Stimulated activated naive CD8-positive, alpha-beta T cell treated with anti-CD3 and anti-CD28 coated beads, Interleukin-15, Interleukin-2, amounts not matched to agents 100 U/mL and 50 U/mL, for 24 hours (primary cell): ENCODE measurements at places on chromosomes 16 and 17.

DNA sequence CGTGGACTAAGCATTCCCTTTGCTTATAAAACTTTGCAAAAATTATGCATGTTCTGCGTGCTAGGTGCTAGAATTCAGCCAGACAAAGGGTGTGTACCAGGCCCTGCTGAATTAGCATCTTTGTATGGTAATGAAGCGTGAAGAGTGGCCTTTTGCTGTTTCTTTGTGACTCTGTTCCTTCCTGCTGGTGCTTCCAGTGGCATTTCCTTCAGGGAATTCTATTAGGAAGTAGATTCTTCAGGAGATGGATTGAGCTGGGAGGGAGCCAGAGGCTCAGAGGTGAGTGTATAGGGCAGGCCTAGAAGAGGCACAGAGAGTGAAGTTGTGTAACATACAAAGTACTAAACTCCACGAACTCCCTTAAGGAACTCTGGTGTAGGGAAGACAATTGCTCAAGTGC, 73.9 kb upstream of the ASIC2 start:
- DNase-seq, result no peak

DNA sequence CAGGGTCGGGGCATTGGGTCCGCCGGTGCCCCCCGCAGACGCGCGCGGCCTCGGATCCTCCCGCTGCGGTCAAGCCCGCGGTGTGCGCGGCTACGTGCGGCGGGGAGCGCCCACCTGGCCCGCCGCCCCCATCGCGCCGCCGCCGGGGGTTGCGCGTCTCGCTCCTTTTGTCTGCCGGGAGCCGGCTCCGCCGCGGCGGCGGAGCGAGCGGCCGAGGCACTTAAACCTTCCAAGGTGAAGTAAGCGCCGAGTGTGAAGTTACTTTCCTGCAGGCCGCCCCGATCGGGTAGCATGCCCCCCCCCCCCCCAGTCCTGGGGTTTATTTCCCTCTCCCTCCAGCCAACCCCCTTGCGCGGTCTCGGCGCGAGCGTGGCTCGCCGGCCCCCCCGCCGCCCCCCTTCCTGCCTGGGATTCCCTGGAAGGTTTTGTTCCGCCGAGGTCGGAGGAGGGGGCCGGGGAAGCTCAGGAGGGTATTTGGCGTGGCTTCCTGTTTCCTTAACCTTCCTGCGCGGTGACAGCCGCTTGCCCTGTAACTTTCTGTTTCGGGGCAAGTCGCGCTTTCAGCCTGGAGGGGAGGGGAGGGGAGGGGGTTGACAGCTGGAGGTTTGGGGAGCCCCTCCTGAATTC, 56.6 kb upstream of the GSE1 start:
- DNase-seq, result peak; percentile 72

- DNase-seq, result no peak
Measured at GRCh38 chr17:29113334-29113733, 66.9 kb downstream of the MYO18A start.

DNA sequence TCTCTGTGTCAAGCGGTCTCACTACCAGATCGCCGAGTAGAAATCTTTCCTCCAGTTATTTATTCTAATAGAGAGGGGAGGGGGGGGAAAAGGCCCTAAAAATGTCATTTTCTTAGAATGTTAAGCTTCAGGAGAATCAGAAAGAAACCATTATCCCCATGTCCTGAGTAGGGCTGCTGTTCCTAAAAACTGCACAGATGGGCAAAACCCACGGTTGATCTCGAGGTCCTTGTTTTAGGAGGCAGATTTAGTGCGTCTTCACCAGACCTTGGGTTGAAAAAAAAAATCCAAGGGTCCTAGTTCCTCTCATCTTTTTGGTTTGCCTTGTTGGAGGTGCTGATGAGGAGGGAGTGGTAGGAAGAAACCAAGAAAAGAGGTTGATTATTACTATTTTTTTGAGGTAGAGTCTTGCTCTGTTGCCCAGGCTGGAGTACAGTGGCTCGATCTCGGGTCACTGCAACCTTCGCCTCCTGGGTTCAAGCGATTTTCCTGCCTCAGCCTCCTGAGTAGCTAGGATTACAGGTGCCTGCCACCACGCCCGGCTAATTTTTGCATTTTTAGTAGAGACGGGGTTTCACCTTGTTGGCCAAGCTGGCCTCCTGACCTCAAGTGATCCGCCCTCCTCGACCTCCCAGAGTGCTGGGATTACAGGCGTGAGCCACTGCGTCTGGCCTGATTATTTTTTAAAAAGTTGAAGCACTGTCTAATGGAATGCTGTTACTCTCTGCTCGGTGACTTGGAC, 1.4 kb downstream of the CBFB start:
- DNase-seq, result no peak

DNA sequence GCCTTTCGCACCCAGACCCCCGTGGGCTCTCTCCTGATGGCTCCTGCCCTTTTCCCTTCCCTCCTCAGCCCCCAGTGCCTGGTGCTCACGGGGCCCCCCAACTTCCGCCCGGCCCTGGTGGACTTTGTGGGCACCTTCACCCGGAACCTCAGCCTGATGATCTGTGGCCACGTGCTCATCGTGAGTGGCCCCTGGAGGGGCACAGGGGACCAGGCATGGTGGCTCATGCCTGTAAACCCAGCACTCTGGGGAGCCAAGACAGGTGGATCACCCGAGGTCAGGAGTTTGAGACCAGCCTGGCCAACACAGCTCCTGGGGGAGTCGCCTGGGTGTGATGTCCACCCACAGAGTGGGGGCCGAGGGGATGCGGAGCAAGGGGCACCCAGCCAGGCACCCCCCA, 21.3 kb downstream of the SLC12A3 start:
- no peak for DNase-seq

GRCh38 chr16:84054916-84055315, 12.3 kb upstream of the SLC38A8 start:
- no peak for DNase-seq

- DNase-seq, result no peak
Measured at GRCh38 chr17:75959051-75959838, 18.4 kb upstream of the FBF1 start.

GRCh38 chr17:61002316-61002736, 324.7 kb downstream of the BCAS3 start:
- DNase-seq, result no peak

- DNase-seq, result no peak
Measured at GRCh38 chr16:53080345-53081031, 25.7 kb downstream of the CHD9 start.

GRCh38 chr16:89828870-89829629, 775 bp downstream of the SPIRE2 start:
- DNase-seq, result no peak

GRCh38 chr17:21239680-21240368, 13.4 kb downstream of the NATD1 start:
- DNase-seq, result no peak

- DNase-seq, result peak; percentile 11
Measured at GRCh38 chr16:25707982-25708583, 16.3 kb downstream of the HS3ST4 start.

DNA sequence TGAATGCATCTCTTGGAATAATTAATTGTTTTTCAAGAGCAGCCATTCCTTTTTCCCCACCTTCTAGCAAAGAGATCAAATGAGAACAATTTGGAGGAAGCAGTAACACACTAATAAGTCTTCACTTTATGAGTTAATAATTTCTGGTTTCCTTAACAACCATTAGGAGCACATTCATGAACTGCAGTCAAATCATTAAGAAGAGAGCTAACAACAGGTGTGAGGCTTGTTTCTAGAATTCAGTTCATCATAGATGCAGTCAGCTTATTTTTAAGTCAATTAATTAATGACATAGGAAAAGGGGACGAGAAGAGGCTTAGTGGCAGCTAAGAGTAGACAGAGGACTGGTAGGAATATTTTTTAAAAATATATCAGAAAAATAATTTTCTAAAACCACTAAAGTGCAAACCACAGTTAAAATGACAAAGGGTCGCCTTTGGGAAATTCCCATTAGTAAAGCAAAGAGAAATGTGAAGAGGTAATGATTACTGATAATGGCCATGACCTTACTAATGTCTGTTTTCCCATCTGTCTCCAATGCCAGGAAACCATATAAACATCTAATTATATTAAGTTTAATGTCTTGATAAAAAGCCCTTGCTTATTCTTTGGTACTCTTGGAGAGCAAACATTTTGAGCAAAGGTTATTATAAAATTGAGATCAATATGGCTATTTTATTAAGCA, 184.2 kb downstream of the KCNJ2 start:
- DNase-seq, result no peak

DNA sequence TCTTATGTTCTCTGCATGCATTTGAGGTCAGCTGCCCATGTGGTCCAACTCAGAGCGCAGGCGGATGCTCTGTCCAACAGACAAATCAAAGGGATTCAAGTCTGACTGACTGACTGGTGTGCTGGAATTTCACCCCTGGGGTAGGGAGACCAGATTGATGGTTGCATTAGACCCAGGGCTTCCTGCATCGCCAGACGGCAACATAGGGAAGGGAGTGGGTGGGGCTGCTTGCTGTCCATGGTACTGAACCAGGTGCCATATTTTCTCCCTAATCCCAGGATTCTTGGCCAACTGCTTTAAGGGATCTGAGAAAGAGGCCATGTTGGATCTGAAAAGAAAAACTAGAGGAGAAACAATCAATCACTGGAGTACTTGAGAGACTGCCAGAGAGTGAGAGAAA, 332.0 kb downstream of the XYLT1 start:
- no peak for DNase-seq

DNA sequence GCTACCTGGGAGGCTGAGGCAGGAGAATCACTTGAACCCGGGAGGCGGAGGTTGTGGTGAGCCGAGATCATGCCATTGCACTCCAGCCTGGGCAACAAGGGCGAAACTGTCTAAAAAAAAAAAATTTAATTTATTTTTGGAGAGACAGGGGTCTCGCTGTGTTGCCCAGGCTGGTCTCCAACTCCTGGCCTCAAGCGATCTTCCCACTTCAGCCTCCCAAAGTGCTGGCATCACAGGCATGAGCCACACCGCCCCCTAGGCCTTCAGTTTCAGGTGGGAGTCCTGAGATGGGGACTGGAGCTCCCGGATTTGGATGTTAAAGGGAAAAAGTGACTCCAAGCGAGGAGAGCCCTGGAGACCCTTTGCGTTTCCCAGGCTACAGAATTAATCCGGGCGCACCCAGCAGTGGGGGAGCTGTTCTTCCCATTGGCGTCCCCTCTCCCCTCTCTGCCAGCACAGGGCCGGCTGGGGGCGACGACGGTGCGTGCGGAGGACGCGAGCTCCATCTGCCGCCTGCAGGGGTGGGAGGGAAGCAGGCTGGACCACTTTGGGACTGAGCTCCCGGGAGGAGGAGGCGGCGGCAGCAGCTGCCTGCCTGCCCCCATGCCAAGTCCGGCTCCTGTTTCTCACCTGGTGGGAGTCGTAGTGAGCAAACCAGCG, 49.3 kb upstream of the USP7 start:
- peak; percentile 23 for DNase-seq

GRCh38 chr17:76333673-76334505, 19.8 kb downstream of the PRPSAP1 start:
- DNase-seq, result no peak

GRCh38 chr17:82152556-82153294, 54.7 kb upstream of the FASN start:
- DNase-seq, result no peak

GRCh38 chr17:39092692-39093230, 58.7 kb downstream of the PLXDC1 start:
- no peak for DNase-seq

DNA sequence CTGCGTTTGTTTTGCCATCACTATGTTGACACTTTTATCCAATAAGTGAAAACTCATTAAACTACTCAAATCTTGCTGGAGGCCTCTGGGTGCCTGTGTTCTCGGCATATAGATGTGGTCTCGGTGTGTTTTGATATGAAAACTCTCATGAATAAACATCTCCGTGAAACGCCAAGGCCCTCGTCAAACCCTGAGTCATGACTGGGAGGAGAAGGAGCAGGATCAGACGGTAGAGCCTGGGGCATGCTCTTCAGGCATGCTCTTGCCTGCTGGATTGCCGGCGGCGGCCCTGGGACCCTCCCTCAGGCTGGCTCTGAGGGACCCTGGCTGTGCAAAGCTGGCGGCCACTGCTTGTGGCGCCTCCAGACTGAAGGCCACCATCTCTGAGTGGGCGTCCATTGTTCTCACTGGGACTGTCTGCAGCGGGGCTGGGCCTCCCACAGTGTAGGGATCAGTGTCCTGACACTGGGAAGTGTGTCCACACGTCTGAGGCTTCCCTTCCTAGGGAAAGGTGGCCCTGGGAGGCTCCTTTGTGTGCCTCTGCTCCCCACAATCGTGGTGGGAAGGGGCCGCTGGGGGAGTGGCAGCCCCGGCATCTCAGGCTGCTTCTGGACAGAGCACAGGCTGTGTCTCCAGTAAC, 1.7 kb upstream of the NPB start:
- no peak for DNase-seq

GRCh38 chr16:57775661-57776469, 26.4 kb downstream of the KIFC3 start:
- no peak for DNase-seq

DNA sequence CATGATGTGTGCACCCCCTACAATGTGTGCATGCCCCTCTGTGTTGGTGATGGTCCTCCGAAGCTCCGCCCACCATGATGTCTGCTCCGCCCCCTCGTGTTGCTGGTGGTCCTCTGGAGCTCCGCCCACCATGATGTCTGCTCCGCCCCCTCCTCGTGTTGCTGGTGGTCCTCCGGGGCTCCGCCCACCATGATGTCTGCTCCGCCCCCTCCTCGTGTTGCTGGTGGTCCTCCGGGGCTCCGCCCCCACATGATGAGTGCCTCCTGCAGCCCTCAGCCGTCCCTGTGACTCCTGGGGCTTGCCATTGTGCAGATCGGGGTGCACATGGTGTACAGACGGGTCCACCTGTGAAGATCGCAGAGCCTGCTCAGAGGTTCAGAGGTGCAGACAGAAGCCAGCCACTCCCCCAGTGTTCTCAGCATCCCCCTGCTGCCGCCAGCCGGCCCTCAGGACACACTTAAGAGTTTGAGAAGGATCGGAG, 129.1 kb upstream of the CHMP6 start:
- no peak for DNase-seq

GRCh38 chr17:68101987-68102314, 66.4 kb downstream of the KPNA2 start:
- DNase-seq, result no peak

DNA sequence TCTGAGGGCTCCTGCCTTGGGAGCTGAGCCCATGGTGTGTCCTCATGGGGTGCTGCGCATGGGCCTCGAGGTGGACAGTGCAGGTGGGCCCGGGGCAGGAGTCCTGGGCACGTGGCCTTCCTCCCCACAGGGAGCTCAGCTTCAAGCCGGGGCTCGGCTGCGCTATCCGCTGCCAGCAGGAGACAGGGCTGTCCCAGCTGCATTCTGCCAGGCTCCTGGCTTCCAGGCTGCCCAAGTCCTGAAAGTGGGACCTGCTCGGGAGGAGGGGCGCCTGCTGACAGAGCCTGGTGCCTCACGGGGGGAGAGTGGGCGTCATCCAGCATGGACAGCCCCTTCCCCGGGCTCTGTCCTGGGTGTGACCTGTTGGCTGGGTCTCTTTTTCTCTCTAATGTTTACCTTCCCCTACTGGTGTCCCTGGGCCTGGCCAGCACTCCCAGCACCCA, 7.1 kb downstream of the TRAF7 start:
- DNase-seq, result no peak

DNA sequence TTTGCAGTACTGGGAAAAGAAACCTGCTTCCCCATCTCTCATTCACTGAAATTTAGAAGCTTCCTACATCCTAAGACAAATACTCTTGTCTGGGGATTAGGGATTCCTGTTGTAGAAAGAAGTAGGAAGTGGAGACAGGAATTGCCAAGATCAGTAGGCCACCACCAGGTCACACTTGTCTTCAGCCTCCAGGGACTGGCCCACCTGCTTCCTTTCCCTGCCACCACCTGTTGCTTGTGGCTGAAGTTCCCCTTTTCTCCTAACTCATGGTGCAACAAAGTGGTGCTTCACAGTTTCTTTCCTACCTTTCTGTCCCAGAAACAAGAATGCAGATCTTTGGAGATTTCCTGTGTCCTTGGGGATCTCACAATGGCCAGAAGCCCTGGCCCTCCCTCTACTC, 82.4 kb downstream of the WNT3 start:
- no peak for DNase-seq

GRCh38 chr17:57369509-57369945, 113.2 kb downstream of the MSI2 start:
- no peak for DNase-seq
